ENCODE measurements at places on chromosomes 2 and 18.

DNA sequence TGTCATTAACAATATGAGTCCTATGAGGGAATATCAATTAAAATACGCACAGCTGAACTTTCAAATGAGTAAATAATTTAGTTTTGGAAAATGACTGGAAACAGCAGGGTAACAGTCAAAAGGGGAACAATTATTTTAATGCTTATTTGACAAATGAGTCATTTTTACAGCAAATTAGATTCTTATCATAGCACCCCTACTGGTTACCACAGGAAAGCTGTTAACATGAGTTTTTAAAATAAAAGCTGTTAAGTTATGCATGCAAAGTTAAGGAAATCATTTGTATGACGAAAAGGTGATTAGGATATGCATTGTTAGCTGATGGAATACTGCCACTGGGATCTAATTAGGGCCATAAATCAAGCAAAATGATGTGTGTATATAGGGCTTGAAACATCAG, 435.1 kb upstream of the MEIS1 start:
- DNase-seq, result no peak

DNA sequence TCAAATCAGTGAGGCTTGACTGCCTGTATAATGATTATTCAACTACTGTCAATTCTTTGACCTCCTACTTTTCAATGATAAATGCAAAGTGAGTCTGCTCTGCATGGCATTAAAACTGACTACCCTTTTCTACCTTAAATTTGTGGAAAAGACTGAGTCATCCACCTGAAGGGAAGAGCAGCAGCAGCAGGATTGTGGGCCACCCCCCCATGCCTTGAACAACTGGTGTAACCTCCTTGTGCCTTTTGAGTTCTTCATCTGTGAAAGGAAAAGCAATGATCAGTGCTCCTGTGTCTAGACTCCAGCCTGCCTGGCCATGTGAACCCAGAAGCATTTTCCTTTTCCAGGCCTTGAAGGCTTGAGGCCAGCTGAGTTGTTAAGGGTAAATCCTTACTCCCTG, 102.9 kb downstream of the OSR1 start:
- no peak for DNase-seq

DNA sequence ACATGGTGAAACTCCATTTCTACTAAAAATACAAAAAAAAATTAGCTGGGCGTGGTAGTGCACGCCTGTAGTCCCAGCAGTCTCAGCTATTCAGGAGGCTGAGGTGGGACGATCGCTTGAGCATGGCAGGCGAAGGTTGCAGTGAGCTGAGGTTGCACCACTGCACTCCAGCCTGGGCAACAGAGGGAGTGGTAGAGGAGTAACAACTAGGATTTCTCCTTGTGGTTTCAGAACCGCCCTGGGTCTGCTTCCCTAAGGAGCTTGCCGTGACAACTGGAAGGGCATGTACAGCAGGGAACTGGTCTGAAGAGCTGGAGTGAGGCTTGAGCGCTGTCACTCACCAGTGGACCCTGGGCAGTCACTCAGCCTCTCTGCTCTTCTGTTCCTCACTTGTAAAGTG, 29.1 kb downstream of the REEP1 start:
- no peak for DNase-seq

GRCh38 chr18:12540751-12541150, 117.2 kb downstream of the SPIRE1 start:
- no peak for DNase-seq

- DNase-seq, result no peak
These were observed 19.1 kb downstream of the LDLRAD4 start for GRCh38 chr18:13237641-13238040.

GRCh38 chr2:120818441-120818920, 82.8 kb downstream of the GLI2 start:
- DNase-seq, result no peak

GRCh38 chr2:41906338-41906725, 141.5 kb upstream of the PKDCC start:
- no peak for DNase-seq

GRCh38 chr18:23885750-23886149, 128.8 kb upstream of the TTC39C start:
- DNase-seq, result no peak

GRCh38 chr2:151638191-151638933, 95.9 kb downstream of the NEB start:
- DNase-seq, result no peak

DNA sequence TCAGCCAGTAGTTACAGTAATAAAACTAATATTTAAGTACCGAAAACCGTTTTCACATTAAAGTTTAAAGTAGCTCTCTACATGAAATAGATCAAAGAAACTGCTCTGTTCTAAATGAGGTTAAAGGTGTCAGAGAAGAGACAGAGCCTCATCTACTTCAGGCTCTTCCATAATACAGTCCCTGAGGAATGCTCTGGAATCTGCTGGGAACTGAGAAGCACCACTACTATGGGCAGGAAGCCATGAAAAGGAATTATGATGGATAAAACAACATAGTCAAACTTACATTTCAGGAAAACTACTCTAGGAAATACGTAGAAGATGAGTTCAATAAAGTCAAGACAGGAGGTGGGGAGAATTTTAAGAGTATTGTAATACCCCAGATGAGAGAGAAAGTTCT, 60.0 kb downstream of the ROCK1 start:
- DNase-seq, result no peak

DNA sequence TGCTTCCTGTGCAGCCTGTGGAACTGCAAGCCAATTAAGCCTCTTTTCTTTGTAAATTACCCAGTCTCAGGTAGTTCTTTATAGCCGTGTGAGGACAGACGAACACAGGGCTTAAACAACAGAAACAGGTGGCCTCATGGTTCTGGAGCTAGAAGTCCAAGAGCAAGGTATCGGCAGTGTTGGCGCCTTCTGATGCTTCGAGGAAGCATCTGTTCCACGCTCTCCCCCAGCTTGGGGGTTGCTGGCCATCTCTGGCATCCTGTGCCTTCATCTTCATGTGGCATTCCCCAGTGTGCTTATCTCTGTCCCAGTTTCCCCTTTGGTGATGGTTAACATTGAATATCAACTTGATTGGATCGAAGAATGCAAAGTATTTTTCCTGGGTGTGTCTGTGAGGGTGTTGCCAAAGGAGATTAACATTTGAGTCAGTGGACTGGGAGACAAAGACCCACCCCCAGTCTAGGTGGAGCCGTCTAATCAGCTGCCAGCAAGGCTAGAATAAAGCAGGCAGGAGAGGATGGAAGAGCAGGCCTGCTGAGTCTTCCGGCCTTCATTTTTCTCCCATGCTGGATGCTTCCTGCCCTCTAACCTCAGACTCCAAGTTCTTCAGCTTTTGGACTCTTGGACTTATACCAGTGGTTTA, 287.6 kb downstream of the PHLPP1 start:
- DNase-seq, result no peak

DNA sequence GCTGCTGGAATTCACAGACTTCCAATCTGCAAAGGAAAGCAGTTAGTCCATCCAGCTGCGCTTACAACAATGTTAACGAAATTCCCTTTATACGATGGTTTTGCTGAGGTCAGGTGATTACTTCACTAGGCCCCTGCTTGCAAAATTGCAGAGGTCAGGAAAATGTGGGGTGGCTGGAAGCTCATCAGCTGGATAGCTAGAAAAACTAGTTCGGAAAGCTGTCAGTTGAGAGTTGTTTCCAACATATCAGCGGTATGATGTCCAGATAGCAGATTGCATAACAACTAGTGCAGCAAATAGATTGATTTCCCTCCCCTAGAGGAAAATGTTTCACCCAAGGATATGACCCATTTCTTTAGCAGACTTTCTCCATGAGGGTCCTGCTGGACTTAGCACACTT, 2021.1 kb upstream of the CELF4 start:
- DNase-seq, result no peak

- no peak for DNase-seq
These were observed 706.1 kb upstream of the HS6ST1 start for GRCh38 chr2:129024796-129025195.

GRCh38 chr2:105645938-105646773, 98.6 kb upstream of the NCK2 start:
- DNase-seq, result no peak

GRCh38 chr2:64065516-64065915, 46.3 kb upstream of the VPS54 start:
- DNase-seq, result no peak

DNA sequence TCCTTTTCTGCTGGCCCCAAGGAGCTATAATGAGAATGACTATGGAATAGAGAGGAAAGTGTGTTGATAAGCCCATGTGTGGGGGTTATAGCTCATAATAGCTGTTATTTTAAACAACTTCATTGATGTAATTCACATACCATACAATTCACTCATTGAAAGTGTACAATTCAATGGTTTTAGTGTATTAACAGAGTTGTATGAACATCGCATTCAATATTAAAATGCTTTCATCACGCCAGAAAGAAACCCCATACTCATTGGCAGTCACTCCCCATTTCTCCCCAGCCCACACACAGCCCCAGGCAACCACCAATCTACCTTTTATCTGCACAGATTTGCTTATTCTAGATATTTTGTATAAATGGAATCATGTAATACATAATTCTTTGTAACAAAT, 139.6 kb upstream of the CYP1B1 start:
- no peak for DNase-seq

GRCh38 chr18:45458033-45458432, 157.2 kb upstream of the SLC14A2 start:
- DNase-seq, result no peak

GRCh38 chr2:58701688-58702301, 460.7 kb upstream of the FANCL start:
- DNase-seq, result no peak

GRCh38 chr2:171436307-171436706, 2.3 kb downstream of the DCAF17 start:
- no peak for DNase-seq

DNA sequence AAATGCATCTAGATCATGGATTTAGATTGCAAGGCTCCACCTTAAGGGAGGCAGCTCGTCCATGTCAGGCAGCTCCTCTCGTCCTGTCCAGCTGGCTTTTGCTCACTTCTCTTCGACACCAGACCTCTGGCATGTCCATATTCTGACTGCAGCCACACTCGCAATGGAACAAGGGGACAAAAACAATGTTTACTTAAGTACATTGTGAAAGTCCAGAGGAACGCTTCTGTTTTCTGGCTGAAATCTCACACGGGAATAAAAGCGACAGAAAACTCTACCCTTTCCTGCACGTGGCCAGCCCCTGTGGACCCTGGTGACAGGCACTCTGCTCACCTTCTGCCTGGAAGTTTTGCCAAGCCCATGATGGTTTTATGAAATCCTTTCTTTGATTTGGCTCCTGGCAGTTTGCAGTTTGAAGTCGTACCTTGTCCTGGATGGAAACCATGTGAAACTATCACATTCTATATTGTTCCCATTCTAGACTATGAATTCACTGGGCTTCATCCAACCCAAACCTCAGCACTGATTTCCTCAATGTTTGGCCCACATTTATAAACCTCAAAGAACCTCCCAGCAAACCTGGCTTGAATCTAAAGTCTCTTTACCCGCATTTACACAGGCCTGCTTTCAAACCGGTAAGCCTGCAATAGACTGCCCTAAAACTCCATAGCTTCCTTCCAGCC, 134.3 kb upstream of the PIEZO2 start:
- no peak for DNase-seq

GRCh38 chr2:29780906-29781305, 140.5 kb downstream of the ALK start:
- DNase-seq, result no peak

GRCh38 chr2:13923823-13924222, 708.7 kb upstream of the LRATD1 start:
- no peak for DNase-seq

- DNase-seq, result no peak
These were observed 122.3 kb upstream of the FHL2 start for GRCh38 chr2:105521176-105521575.

DNA sequence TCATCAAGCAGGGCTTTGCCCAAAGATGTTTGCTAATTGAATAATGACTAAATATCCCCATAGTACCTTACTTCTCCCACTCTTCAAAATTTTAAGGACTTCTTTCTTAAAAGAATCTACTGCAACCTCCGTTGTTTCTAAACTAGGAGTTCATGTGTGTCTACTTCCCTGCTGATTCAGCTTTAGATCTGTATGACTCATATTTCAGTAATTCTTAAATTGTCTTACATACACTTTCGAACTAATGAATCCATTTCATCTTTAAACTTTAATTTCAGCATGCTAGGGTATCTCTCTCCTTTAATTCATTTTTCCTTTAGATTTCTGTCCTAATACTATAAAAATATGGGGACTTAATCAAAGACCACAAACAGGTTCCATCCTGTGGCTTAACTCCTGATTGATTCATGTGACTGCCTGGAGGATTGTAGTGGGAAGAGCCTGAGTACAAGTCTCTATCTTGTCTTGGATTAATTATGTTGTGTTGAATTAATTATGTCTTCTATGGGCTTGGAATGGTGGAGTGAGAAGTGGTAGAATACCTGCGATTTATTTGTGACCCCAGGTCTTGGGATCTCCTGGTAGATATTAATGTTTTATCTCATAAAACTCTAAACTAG, 24.9 kb upstream of the COL5A2 start:
- no peak for DNase-seq

Measured in mucosa of descending colon (tissue), 3 donors.